Stimulated activated CD4-positive, alpha-beta T cell treated with anti-CD3 and anti-CD28 coated beads, Interleukin-15, amount 100 ng/mL, for 1 hour (primary cell): ENCODE measurements at places on chromosomes 4 and X.

- DNase-seq = no peak
Measured at GRCh38 chr4:161252520-161253141, 911.2 kb downstream of the FSTL5 start.

DNA sequence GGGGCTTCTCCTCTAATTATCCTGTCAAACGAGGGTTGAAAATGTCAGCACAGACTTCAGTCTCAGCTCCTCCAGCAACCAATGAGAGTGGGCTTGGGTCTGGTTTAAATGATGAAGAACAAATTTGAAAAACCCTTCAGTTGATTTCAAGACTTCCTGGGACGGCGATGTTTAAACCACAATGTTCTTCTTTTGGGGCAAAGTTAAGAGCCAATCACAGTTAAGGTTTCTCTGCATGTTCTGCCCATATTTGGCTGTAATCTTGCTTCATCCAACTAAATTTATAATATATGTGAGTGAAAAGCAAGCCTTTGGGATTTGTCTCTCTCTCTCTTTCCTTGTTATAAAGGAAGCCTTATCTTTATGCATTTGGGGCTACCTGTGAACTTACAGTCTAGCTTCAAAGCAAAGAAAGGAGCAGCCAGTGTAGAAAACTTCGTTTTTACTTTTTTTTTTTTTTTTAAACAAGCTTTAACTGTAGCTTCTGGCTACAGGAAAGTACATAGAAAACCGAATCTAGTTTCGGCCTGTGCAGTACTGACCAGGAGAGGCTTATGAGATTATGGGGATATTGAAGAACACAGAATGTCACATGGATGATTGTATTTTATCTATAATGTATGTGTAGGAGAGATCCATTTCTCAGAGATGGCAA, 46.8 kb upstream of the FAM9C start:
- DNase-seq = no peak

GRCh38 chr4:53575552-53575951, 15.7 kb downstream of the LNX1 start:
- no peak for DNase-seq

GRCh38 chr4:13681570-13681969, 54.0 kb upstream of the BOD1L1 start:
- DNase-seq = no peak

DNA sequence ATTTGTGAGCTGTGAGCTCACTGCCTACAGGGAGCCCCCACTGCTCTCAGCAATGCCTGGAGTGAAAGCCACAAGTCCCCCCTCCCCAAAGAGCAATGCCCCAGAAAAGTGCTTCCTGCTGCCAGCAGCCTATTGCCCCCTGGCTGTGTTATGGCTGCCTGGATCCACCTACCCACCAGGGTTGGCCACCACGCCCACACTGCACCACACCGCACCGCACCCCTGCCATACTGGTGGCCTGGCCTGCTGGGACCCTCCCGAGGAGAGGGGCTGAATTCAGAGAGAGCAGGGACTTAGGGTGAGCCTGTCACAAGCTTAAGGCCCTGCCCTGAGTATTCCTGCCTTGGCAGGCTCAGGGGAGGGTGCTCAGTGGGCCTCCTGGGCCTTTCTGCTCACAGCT, 4.3 kb downstream of the CFAP99 start:
- DNase-seq = no peak

DNA sequence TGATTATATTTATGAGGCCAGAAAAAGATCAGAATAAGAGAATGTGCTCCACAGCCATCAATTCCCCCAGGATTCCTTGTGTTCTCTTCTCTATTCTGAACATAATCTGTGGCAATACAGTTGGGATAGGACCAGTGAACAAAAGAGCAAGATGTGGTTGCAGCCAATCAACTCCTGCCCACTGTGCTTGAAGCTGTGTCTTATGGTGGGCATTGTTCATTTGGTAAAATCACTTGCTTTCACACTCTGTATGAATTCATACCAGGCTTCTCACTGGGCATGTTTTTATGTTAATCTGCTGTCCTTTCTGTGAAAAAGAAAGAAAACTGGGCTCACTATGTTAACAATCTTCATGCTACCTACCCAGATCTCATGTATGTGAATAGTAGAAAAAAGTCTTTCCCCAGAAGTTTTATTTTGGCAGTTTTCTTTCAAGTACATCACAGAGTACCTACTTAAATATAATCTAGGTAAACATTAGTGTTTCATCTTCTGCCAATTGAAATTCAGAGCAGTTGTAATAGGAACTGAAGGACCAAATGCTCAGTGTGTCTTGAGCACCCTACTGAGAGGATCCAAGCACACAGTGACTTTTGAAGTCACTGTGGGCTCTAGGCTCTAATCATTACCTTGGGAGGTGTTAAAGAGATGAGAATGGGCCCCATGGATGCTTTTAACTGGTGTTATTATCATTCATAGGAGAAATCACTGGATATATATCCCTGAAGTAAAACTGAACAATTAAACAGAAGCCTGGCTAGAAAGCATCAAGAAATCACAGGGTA, 429.2 kb upstream of the TRAM1L1 start:
- DNase-seq = no peak

- no peak for DNase-seq
Measured at GRCh38 chr4:41095973-41096372, 118.4 kb downstream of the APBB2 start.

DNA sequence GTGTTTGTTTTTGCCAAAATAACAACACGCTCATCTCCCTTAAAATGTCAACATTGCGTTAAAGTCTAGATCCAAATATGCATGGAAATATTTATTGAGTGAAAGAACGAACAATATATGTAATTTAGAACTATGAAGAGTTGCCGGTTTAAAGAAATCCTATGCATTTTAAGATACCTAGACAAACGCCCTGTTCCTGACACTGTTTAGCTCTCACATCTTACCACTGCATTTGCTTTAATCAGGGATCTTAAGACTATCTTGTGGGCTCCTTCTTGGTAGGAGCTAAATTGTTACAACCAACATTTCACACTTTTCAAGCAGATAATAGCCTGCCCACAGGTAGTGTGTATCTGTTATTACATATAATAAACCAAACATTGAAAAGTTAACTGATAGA, 96.6 kb upstream of the RPS6KA3 start:
- no peak for DNase-seq
